ENCODE measurements at places on chromosomes 6 and 20. TPM values are rescaled to one million over a fixed set of nuclear protein-coding genes. Genes with fewer than 3 reads are reported as not detected.

C6orf163 gene
- total RNA-seq: 3.8 TPM

MLIP gene
- total RNA-seq: not detected

RAB44 gene
- total RNA-seq: not detected

KCNK15 gene
- 17.5 TPM for total RNA-seq

ULBP2 gene
- 2.1 TPM for total RNA-seq

RWDD2A gene
- total RNA-seq: 8.2 TPM

SLC22A3 gene
- not detected for total RNA-seq

TUBB2B gene
- 67.2 TPM for total RNA-seq

DEFB132 gene
- total RNA-seq: not detected

GRCh38 chr6:6407071-6407741 is 86.7 kb upstream of the F13A1 start:
- no peak overlapping the region for H3K4me3 ChIP-seq
- peaks cover 18% of the 10 kb centered on the region for H3K4me1 ChIP-seq
- no peaks in the 10 kb centered on the region for H3K36me3 ChIP-seq
- H3K27ac ChIP-seq: no peak overlapping the region
- no peak for DNase-seq

DNA sequence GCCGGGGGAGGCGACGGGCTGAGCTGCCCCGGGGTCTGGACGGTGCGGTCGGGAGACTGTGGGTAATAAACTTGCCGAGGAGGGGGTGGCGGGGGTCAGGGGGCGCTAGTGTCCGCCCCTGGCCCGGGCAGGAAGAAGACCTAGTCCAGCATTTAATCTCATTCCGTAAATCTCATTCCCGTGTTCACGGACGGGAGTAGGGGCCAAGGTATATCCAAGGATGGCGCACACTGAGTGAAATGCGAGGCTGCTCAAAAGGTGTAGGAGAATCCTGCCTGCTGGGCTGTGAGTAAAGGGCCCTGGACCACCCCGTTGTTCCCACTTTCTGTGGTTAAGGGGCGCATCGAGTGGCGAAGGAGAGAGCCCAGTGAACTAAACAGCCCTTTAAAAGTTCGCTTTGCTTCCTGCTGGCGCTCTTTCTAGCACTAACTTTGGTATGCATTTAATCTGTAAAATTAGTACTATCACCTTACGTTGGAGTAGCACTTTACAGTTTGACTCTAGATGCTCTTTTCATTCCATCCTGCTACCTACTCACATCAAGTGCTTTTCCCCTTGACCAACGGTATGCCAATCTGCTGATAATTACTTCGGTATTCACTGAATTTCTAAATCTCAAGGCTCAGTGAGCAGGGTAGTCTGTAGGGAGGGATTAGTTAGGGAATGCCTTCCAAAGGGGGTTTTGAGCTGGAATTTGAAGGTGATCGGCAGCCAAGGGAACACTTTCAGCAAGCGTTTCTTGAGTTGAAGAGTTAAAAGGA is 730 bp downstream of the PARD6B start:
- no peak overlapping the region for H3K27ac ChIP-seq
- peaks cover 7% of the 10 kb centered on the region for H3K4me1 ChIP-seq
- H3K36me3 ChIP-seq: no peaks in the 10 kb centered on the region
- peak overlapping the region; percentile 74 for H3K4me3 ChIP-seq

DNA sequence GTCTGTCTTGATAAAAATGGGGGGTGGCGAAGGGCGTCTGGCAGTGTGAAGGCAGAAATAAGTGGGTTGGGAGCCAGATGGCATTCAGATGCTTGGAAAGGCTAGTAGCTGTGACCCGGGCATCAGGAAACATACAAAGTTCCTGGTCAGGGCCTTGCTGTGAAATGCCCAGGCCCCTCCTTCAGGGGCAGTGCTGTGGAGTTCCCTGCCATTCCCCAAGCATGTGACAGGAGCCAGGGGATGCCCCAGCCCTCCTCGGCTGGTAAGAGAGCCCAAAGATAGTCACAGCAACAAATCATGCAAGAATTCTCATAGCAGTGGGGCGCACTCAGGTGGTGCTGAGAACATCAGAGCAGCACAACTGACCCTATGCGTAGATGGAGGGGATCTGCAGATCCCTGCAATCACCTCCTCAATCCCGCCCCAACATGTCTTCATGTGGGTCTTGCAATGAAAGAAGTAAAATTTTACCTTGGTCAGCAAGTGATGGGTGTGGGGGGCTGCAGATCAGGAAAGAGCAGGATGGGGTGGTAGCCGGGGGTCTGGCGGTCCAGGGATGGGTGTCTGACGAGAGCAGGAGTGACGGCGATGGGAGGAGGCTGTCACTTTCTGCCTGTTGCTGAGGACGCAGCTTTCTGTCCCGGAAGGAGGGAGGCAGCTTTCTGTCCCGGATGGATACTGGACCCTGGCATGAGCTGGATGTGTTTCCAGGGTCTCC is 39.5 kb downstream of the SLC22A1 start:
- H3K27me3 ChIP-seq: no peaks in the 10 kb centered on the region
- DNase-seq: no peak
- peaks cover 19% of the 10 kb centered on the region for H3K36me3 ChIP-seq

DNA sequence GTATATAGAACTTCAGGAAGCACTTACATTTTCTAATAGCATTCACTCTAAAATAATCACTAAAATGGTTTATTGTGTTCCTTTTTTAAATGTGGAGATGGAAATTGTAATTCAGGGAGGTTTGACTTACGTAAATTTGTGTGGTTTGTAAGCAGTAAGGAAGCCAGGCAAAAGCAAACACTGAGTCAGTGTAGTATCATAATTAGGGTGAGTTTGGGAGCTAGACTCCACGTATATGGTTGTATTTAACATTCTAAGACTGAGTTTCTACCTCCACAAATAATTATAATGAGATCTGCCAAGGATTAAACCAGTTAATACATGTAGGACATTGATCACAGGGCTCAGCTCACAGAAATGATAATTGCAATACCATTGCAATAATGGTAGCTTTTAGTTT is 425.5 kb downstream of the CBLN4 start:
- no peaks in the 10 kb centered on the region for H3K27me3 ChIP-seq
- no peak overlapping the region for H3K4me3 ChIP-seq
- no peaks in the 10 kb centered on the region for H3K36me3 ChIP-seq
- H3K27ac ChIP-seq: no peak overlapping the region
- DNase-seq: no peak

- peaks cover 3% of the 10 kb centered on the region for H3K36me3 ChIP-seq
- no peaks in the 10 kb centered on the region for H3K27me3 ChIP-seq
- DNase-seq: peak; percentile 84
- peak overlapping the region; percentile 93 for H3K4me3 ChIP-seq
- peaks cover 44% of the 10 kb centered on the region for H3K4me1 ChIP-seq
These were observed 527 bp downstream of the FBXO30 start for GRCh38 chr6:145814035-145814500.

DNA sequence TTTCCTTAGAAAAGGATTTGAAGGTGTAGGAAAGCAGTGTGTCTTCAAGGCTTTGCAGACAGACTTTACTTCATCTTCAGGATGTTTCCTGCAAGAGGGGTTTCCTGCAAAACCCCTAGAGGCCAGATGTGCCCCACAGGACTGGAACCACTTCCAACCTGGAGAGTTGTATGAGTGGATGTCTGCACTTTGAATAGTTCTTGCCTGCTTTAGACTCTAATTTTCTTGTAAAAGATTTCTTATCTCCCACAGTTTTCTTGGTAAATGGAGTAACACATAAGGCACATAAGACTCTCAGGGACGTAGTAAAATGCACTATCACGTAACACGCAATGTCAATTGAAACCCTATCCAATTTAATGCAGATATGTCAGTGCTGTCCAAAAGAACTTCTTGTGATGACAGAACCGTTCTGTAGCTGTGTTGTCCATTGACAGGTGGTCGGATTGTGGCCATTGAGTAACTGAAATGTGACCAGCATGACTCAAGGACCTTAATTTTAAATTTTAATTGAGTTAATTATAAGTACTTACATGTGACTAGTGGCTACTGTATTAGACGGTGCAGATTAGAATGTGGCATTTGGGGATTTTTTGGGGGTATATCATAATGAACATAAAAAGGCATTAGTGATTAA is 118.7 kb downstream of the JARID2 start:
- no peak for DNase-seq
- H3K4me3 ChIP-seq: no peak overlapping the region
- no peaks in the 10 kb centered on the region for H3K36me3 ChIP-seq
- H3K27me3 ChIP-seq: no peaks in the 10 kb centered on the region

- H3K36me3 ChIP-seq: no peaks in the 10 kb centered on the region
- no peak overlapping the region for H3K4me3 ChIP-seq
- no peak for DNase-seq
These were observed 305.2 kb downstream of the ESR1 start for GRCh38 chr6:152112491-152113261.

- H3K27ac ChIP-seq: peak overlapping the region; percentile 99
- H3K36me3 ChIP-seq: peaks cover 59% of the 10 kb centered on the region
- peaks cover 66% of the 10 kb centered on the region for H3K4me1 ChIP-seq
- H3K27me3 ChIP-seq: no peaks in the 10 kb centered on the region
- DNase-seq: no peak
- no peak overlapping the region for H3K4me3 ChIP-seq
These were observed 73.5 kb downstream of the TRAM2 start for GRCh38 chr6:52503323-52503747.

DNA sequence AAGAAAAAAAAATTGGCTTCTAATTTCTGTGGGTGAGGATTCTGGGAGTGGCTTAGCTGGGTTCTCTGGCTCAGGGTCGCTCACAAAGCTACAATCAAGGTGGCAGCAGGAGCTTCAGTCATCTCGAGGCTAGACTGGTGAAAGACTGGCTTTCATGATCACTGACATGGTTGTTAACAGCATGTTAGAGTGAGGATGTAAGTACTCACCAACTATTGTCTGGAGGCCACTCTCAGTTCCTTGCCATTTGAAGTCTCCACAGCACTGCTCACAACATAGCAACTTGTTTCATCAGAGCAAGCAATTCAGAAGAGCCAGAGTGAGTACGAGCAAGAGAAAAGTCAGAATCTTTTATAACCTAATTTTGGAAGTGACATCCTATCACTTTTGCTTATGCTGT is 145.7 kb upstream of the PRSS16 start:
- DNase-seq: no peak
- H3K4me3 ChIP-seq: no peak overlapping the region
- H3K36me3 ChIP-seq: no peaks in the 10 kb centered on the region
- H3K27me3 ChIP-seq: peaks cover 15% of the 10 kb centered on the region
- no peak overlapping the region for H3K27ac ChIP-seq

- no peak overlapping the region for H3K27ac ChIP-seq
- peaks cover 33% of the 10 kb centered on the region for H3K4me1 ChIP-seq
- no peak overlapping the region for H3K4me3 ChIP-seq
- peaks cover 38% of the 10 kb centered on the region for H3K36me3 ChIP-seq
These were observed 34.0 kb upstream of the PI16 start for GRCh38 chr6:36920546-36920945.

- H3K27me3 ChIP-seq: no peaks in the 10 kb centered on the region
- H3K4me1 ChIP-seq: peaks cover 58% of the 10 kb centered on the region
- no peak for DNase-seq
These were observed 1.1 kb downstream of the CDC25B start for GRCh38 chr20:3797226-3797545.

DNA sequence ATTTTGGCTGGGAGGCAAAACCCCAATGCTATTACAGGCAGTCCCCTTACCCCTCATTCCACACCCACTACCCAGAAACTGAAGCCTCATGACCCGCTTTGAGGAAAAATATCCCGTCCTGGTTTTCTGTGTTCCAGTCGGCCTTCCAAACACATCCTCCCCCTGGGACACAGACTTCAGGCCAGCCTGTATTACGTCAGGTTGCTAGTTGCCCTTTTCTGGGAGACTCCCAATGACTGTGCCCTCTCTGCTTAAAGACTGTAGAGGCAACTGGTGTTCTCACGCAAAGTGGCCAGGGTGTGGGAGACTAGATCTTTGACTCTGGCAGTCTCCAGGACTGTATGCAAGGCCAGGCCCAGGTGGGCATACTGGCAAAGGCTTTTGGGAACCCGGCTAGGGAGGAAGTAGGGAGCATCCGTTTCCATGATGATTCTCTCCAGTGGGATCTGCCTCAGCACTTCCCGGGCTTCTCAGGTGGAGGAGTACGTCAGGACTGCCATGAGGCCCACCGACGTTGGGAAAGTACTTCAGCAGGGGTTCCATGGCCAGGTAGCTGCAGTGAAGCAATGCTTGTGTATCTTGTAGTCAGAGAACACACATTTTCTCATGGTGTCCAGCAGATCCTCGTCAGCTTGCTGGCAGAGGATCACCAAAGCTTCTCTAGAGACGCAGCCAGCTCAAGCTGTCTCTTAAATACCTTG is 34.9 kb downstream of the DYNLT1 start:
- no peaks in the 10 kb centered on the region for H3K27me3 ChIP-seq
- DNase-seq: no peak
- H3K4me3 ChIP-seq: no peak overlapping the region
- no peak overlapping the region for H3K27ac ChIP-seq
- H3K36me3 ChIP-seq: peaks cover 25% of the 10 kb centered on the region

DNA sequence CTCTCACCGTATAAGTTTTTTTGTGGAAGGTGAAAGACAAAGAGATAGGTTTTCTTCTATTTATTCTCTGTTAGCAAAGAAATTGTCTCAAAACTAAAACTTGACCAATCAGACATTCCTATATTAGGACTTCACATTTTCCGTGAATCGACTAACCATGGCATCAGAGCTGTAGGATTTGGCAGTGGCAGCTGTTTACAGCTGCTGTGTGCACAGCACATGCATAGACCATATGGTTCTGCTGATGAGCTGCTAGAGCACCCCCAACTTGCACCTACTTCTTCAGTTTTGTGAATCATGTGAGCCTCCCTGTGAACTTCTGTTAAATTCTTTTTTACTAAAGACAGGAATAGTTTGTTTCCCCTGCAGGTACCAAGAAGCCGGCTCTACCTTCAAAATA is 157.9 kb downstream of the RFX6 start:
- no peaks in the 10 kb centered on the region for H3K27me3 ChIP-seq
- H3K36me3 ChIP-seq: no peaks in the 10 kb centered on the region
- no peak overlapping the region for H3K27ac ChIP-seq
- H3K4me3 ChIP-seq: no peak overlapping the region
- no peak for DNase-seq

- H3K36me3 ChIP-seq: no peaks in the 10 kb centered on the region
- H3K27me3 ChIP-seq: no peaks in the 10 kb centered on the region
- H3K4me3 ChIP-seq: no peak overlapping the region
- H3K4me1 ChIP-seq: peaks cover 52% of the 10 kb centered on the region
These were observed 185.9 kb upstream of the FOXA2 start for GRCh38 chr20:22770241-22770800.

GRCh38 chr6:154441995-154442310 is 68.5 kb downstream of the CNKSR3 start:
- peaks cover 29% of the 10 kb centered on the region for H3K36me3 ChIP-seq
- no peaks in the 10 kb centered on the region for H3K4me1 ChIP-seq
- no peak for DNase-seq
- no peaks in the 10 kb centered on the region for H3K27me3 ChIP-seq
- H3K27ac ChIP-seq: no peak overlapping the region

GRCh38 chr6:153673225-153673624 is 365.8 kb upstream of the OPRM1 start:
- no peak overlapping the region for H3K4me3 ChIP-seq
- H3K4me1 ChIP-seq: no peaks in the 10 kb centered on the region
- DNase-seq: no peak
- no peak overlapping the region for H3K27ac ChIP-seq

Measured in osteocyte (in vitro differentiated cells).